ENCODE measurements at places on chromosomes 3 and 15. TPM values are rescaled to one million over a fixed set of nuclear protein-coding genes. Genes with fewer than 3 reads are reported as not detected.

Gene TAMM41
- total RNA-seq = 7.1 TPM

Gene PAK6
- total RNA-seq = 6.1 TPM

Gene FANCD2
- total RNA-seq = 7.3 TPM

Gene STRIT1
- not detected for total RNA-seq

Gene MUC4
- total RNA-seq = 0.05 TPM

Gene SELENOK
- 17.4 TPM for total RNA-seq

Gene CCNB2
- total RNA-seq = 2.0 TPM

Gene ADCY5
- 0.99 TPM for total RNA-seq

Gene SH2D7
- not detected for total RNA-seq

Gene COLQ
- not detected for total RNA-seq

Gene ARRDC4
- 293 TPM for total RNA-seq

Gene GOLGA8G
- 0.05 TPM for total RNA-seq

Gene RBPMS2
- total RNA-seq = 0.05 TPM

GRCh38 chr3:38039899-38040261, 872 bp downstream of the DLEC1 start:
- DNase-seq = peak; percentile 25

- DNase-seq = no peak
Observed at GRCh38 chr3:65936908-65937638, 101.6 kb downstream of the MAGI1 start.

DNA sequence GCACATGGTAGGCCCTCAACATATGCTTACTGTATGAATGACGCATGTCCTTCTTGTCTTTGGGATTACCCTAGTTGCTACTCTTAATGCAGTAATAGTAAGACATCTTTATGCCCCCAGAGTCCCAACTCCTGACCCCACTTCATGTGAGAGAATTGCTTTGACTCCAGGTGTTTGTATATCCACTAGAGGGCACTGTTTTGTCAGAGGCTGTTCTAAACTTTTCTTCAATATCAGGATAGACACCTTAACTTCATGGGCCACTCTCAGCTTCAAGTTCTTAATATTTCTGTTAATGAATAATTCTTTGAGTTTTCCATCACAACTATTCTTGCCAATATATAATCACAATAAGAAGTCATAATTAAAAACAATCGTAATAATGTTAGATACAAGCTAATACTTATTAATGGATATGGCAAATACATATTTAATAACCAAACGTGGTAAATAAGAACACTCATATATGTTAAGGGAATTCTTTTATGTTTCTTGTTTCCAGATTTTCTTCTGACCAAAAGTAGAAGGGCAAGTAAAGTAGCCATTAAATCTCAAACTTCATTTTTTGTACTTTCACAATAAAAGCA, 337.2 kb upstream of the DNAJC19 start:
- DNase-seq = peak; percentile 36

- DNase-seq = no peak
Observed at GRCh38 chr3:178802259-178802658, 266.0 kb downstream of the KCNMB2 start.

DNA sequence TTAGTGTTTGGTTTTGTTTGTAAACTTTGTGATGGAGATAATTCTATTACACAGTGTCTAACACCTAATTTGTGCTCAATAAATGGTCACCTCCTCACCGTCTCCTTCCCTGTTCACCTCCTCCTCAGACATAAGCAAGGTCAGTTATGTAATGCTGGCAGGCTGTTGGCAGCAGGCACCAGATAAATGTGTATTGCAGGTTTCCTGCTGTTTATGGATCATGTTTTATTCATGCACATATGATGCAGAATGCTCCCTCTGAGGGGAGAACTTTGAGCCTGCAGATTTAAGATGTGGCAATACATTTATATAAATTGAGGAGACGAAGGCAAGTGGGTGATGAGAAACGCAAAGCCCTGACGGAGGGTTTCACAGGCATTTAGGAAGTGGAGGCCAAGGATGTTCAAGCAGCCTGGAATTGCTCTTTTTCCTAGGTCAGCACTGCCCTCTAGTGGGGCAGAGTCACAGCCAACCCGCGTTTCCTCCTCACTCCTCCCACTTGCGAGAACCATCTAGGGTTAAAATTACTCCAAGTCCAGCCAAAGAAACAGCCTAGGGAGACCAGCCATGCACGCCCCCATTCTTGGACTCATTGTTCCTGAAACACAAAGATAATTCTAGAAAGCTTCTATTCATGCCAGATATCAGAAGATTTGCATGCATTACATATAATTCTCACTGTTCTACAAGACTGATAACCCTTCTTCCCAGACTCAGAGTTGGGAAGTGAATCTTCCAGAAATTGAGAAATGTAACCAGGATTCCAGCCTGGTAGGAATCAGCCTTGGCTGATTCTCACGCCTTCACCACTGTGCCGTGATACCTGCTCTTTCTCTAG, 228.7 kb downstream of the SLCO3A1 start:
- DNase-seq = peak; percentile 50

- no peak for DNase-seq
Observed at GRCh38 chr15:87345961-87346360, 910.6 kb downstream of the NTRK3 start.

- no peak for DNase-seq
Observed at GRCh38 chr3:13564751-13565560, 16.0 kb downstream of the FBLN2 start.

DNA sequence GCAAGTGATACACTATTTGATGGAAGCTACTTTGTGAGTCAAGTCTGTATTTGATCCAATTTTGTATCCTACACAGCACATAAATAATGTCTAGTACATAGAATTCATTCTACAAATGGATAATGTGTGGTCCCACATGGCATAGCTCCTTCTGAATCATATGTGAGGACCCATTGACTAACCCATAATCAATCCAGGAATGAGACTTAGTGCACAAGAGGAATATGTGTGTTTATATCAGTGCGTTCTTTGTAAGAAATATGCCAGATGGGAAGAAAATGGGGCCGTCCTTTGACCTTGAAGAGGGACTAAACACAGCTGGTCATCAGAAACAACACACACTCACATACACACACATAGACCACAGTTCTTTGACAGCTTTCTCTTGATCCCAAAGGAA, 282.7 kb upstream of the SEMA6D start:
- DNase-seq = no peak

- DNase-seq = no peak
Observed at GRCh38 chr15:65085207-65085753, 8.7 kb downstream of the KBTBD13 start.

GRCh38 chr3:18264361-18264760, 160.8 kb downstream of the SATB1 start:
- DNase-seq = no peak

DNA sequence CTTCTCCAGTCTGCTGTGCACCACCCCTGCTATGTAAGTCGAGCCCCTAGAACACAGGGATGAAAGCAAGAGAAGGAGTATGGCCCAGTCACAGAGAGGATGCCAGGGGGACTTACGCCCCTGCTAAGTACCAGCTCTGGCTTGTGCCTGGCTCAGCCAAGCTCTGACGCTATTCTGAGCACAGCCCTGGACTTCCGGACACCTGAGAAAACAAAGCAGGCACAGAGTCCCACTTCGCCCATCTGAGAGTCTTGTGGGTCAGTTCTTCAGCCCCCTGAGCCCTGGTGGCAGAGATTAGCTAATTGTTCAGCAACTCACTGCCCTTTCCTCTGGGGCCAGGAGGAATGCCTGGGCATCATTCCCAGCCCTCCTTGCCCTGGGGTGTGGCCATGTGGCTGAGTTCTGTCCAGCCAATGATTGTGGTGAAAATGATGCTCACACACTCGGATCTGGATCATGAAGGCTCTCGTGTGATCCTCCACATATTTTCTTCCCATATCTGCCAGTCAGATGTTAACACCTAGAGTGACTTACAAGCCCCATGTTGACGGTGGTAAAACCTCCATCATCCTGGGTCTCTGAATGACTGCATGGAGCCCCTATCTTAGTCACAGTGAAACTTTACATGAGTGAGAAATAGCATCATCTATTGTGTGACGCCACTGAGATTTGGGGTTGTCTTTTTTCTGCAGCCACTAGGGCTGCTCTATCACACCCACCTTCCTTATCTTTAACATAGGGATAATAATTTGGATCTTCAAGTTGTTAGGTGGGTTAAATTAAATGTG, 105.7 kb downstream of the TPRA1 start:
- no peak for DNase-seq

- no peak for DNase-seq
Observed at GRCh38 chr3:26963361-26963743, 340.8 kb downstream of the LRRC3B start.

GRCh38 chr3:118755253-118755801, 279.3 kb downstream of the IGSF11 start:
- no peak for DNase-seq

- DNase-seq = peak; percentile 81
Observed at GRCh38 chr15:77420610-77421369, at the start of gene HMG20A. Gene HMG20A (plus strand): TSS chr15:77420888. CDS start chr15:77458408, 37,520 bp downstream.

DNA sequence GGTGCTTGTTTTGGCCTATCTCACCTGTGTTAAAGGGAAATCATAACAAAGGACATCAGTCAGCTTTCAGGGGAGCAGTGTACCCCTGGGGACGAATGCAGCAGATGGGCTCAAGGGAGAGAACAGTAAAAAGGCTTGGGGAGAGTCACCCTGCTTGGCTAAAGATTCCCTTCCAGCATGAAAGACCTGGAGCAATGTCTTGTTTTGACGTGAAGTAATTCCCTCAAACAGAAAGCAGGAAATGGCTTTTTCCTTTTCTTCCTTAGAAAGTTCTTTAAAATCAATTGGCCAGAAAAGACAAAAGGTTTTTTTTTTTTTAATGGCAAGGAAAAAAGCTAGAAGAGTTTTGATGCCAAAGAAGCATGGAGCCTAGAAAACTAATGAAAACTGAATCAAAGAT, 56.5 kb upstream of the PARL start:
- DNase-seq = no peak

- DNase-seq = no peak
Observed at GRCh38 chr3:20405231-20405630, 219.2 kb upstream of the SGO1 start.

DNA sequence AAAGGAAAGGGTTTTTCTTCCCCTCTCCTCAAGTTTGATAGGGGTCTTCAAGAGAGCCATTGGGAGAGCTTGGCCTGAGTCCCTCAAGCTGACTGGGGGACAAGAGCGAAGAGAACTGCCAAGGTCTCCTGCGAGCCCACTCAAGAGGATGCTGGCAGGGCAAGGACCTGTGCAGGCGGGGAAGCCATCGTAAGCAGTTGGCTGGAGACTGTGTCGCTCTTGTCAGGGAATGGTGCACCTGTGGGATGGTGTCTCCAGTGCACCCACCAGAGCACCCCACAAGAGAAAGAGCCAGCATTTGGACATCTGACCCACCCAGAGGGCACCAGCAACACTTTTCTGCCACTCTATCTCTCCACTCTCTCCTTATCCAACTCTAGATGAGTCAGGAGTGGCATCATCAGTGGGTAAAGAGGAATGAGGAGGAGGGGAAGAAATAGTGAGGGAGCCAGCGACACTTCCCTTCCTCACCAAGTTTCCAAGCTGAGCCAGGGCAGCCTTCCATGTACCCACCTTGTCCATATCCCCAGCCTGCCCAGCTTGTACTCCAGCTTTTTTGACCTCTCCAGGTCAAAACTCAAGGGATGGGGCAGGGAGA, 13.6 kb upstream of the XIRP1 start:
- DNase-seq = no peak

DNA sequence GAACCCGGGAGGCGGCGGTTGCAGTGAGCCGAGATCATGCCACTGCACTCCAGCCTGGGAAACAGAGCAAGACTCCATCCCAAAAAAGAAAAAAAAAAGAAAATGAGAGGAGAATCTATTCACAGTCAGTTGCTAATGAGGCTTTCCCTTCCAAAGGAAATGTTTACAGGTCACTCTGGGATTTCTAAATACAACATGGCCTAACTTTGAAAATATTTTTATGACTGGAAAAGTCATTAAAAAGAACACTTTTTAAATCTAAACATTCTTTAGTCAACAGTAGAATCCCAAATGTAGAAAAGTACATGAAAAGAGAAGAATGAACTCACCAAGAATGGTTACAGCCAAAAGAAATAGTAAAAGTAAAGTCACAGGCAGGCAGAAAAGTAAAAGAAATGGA, 78.6 kb downstream of the PLD1 start:
- DNase-seq = no peak

DNA sequence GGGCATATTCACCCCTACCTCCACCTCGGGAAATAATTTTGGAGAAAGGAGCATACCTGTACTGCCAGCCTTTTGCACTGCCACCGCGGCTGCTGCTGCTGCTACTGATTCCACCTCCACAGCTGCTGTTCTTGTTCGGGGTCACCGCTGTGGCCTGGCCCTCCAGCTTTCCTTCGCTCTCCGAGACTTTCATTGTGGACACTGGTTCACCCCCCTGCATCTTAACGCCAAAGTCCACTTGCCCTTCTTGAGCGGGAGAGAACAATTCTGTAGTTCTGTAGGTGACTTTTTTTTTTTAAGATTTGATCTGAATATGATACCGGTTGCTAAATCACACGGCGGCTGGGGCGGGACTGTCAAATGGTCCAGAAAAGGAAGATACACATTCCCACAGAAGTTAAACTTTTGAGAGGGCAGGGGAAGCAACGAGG, 701 bp downstream of the OSBPL11 start:
- no peak for DNase-seq

DNA sequence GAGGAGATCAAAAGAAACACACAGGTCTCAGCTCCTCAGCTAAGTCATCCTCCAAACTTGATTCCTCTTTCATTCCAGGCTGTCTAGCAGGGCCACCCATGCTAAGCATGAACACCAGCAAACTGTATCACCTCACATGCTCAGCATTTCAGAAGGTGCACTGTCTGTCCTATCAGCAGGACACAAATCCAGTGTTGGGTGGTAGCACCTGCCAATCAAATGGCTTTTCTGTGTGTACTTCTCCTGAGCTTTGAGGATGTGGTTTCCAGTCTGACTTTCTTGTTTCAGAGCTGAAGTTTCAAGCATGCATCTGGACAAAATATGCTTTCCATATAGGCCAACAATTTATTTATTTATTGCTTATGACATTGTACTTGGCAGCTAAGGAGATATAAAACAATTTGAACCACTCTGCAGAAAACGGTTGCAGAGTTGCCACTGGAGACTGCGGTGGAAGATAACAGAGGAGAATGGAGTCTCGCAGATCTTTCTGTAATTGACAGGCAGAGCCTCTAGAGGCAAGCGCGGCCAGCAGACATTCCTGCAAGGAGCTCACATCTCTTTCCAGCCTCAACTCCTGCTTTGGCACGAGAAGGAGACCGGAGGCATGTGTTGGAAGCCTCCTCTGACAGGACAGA, 167.1 kb upstream of the WNT5A start:
- no peak for DNase-seq

- no peak for DNase-seq
Observed at GRCh38 chr15:68264282-68264681, 13.3 kb upstream of the FEM1B start.

GRCh38 chr3:171748064-171748924, 62.0 kb downstream of the PLD1 start:
- no peak for DNase-seq

GRCh38 chr3:156535162-156535627, 19.7 kb downstream of the SSR3 start:
- peak; percentile 100 for DNase-seq

- peak; percentile 62 for DNase-seq
Observed at GRCh38 chr15:85289677-85290365, 90.6 kb upstream of the AKAP13 start.
